ENCODE measurements at places on chromosomes 11 and 22. TPM values are rescaled to one million over a fixed set of nuclear protein-coding genes. Genes with fewer than 3 reads are reported as not detected.

DNA sequence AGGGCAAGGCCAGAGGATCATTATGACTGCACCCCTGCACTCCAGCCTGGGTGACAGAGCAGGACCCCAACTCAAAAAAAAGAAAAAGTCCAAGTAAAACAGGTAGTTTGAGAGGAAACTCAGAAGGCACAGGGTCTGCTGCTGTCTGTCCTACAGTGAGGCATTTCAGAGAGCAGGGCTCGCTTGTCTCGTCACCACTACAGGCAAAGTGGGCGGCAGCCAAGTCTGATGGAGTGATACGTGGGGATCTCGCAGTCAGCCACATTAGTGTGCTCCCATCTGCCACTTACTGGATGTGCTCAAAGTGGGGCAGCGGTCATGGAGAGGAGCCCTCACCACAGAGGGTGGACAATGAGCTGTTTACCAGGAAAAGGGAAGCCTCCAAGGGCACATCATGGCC is 42.1 kb downstream of the PI4KA start:
- H3K36me3 ChIP-seq, result peaks cover 6% of the 10 kb centered on the region
- H3K4me1 ChIP-seq, result no peaks in the 10 kb centered on the region
- no peak overlapping the region for H3K27ac ChIP-seq
- no peak for DNase-seq
- no peaks in the 10 kb centered on the region for H3K27me3 ChIP-seq
- H3K4me3 ChIP-seq, result no peak overlapping the region

DNA sequence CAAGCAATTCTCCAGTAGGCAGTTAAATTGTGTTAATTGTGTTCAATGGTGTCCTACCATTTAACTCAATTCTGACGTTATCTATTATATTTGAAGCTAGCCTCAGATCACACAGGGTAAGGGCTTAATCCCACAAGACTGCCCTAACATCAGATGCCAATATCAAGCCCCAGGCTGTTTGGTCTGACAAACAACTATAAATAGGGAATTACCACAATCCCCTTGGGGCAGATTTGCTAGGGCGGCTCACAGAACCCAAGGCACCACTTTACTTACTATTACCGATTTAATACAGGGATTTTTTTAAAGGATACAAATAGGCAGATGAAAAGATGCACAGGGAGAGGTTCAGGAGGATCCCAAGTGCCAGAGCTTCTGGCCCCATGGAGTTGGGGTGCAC is 678.4 kb downstream of the OPCML start:
- H3K36me3 ChIP-seq, result no peaks in the 10 kb centered on the region
- no peak overlapping the region for H3K4me3 ChIP-seq
- H3K27ac ChIP-seq, result no peak overlapping the region
- H3K27me3 ChIP-seq, result no peaks in the 10 kb centered on the region
- no peak for DNase-seq

DNA sequence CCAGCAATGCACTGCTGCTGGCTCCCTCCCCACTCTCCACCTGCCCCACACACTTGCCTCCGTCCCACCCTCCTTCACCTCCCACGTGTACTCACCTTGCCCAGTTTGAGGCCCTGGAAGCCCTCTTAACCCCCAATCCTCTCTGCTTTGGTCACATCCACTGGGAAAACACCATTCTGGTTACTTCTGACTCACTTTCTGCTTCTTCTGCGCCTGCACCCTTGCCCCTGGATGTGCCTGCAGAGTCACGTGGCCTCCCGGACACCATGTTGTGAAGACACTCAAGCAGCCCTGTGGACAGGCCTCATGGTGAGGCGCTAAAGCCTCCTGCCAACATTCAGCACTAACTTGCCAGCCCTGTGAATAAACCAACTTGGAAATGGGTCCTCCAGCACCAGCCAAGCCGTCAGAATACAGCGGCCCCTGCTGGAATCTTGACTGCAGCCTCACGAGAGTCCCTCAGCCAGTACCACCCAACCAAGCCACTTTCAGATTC is 2.6 kb upstream of the NAALADL1 start:
- no peaks in the 10 kb centered on the region for H3K4me1 ChIP-seq
- no peaks in the 10 kb centered on the region for H3K36me3 ChIP-seq
- no peak overlapping the region for H3K27ac ChIP-seq
- DNase-seq, result no peak
- H3K4me3 ChIP-seq, result no peak overlapping the region

DNA sequence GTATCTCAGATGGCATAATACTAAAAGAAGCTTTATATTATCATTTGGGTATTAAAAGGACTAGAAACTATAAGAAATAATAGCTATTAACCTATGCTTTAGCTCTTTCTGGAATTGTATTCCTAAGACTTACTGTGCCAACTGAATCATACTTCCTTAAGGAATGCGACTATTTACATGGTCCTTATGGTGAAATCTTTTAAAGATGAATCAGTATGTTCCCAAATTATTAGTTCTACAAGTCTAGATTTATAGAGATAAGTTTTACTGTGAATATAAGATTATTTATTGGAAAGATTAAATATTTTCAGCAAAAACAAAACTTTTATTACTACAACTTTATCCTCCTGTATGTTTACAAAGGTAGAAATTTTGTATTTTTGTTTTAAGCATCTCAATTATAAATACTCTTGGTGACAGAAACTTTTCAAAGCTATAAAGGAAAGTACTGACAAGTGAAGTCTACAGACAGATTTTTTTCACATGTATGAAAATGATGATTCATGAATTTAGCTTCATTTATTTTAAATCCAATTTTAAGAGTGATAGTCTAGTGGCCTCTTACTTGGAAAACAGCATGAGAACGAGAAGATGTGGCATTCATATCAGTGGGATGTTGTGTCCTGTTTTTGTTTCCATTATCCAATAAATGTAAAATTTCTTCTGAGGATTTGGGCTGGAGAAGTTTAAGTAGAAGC is 17.8 kb downstream of the KIF18A start:
- no peak overlapping the region for H3K4me3 ChIP-seq
- H3K4me1 ChIP-seq, result no peaks in the 10 kb centered on the region
- no peaks in the 10 kb centered on the region for H3K27me3 ChIP-seq
- H3K36me3 ChIP-seq, result no peaks in the 10 kb centered on the region
- DNase-seq, result no peak

DNA sequence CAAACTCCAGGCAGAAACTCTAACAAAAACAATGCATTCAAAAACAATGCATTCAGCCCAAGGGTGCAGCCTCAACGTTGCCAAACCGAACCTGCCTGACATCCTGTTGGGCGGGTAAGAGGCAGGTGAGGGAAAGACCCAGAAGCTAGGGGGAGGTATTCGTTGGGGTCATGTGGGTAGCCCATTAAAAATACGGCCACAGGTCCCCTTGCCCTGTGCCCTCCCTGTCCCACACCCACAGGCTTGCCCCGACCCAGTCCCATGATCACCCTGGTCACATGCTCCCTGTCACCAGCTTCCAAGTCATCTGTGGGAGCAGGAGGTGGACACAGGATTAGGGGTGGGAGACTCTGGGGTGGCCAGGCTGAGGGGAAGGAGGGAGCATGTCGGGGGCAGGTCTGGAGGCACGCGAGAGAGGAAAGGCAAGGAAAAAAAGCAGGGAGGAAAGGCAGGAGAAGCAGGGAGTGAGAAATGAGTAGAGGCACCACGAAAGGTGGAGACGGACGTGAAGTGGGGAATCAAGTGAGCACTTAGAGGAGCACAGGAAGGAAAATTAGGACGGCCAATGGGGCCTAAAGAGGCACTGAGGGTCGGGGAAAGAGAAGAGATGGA is 683 bp downstream of the PLA2G6 start:
- H3K27ac ChIP-seq, result peak overlapping the region; percentile 76
- DNase-seq, result peak; percentile 59

DNA sequence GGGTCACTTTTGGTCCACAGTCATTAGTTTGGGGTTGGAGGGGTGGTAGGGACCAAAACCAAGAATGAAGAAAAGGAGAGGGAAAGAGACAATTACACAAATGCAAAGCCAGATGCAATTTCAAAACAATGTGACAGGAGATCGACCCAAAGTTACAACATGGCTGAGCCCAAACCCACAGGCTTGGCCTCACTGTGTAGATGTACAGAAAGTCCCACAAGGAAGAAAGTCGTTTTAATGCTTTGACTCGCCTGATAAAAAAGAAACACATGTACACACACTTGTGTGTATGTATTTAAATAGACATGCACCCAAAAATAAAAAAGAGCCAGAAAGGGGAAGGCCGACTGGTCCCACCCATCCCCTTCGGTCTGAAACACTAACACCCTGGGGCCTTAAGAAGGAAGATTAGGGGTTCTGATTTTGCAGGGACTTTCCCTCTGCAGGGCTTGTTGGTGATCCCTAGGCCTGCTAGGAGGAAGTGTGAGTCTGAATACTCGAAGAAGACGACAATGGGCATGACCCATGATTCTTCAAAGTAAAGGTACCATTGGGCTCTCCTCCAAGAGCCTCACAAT is 104.1 kb downstream of the ETS1 start:
- no peak overlapping the region for H3K27ac ChIP-seq
- no peak overlapping the region for H3K4me3 ChIP-seq
- no peaks in the 10 kb centered on the region for H3K27me3 ChIP-seq

The MEN1 gene
- polyA plus RNA-seq, result 25.3 TPM

DNA sequence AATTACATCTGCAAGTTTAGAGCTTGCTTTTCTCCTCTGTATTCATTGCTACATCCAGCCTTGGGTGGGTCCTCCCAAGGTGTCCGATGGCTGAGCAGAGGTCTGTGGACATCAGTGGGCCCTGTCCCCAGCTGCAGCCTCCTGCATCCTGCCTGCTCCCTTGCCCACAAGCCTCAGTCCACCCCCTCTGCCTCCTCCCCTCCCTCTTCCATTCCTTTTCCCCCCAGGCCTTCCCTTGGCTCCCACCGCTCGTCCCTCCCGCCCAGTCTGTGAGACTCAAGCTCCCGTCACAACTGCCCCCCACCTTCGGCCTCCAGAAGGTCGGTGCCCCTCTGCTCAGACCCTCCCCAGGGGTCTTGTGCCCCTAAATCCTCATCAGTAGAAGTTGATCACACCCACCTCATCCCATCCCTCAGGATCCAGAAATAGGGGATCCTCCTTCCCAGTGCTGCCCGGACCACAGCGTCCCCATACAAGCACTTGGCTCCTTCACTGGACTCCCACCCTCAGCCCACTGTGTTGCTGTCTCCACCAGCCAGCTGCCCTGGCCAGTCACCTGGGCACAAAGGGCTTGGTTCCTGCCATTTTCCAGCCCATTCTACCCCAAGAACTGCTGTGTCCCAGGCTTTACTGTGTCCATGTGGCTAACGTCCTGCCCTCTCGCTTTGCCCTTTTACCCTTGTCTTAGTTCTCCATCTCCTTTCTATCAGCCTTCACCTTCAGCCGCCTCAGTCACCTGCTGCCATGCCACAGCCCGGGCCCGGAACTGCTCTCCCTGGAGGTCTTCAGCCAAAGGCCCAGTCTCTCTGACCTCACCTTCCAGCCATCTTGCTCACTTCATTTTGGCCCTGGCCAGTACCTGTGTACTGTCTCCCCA is 2.2 kb upstream of the OMP start:
- no peaks in the 10 kb centered on the region for H3K4me1 ChIP-seq
- H3K27ac ChIP-seq, result no peak overlapping the region
- no peak for DNase-seq
- H3K36me3 ChIP-seq, result no peaks in the 10 kb centered on the region
- no peak overlapping the region for H3K4me3 ChIP-seq
- no peaks in the 10 kb centered on the region for H3K27me3 ChIP-seq

GRCh38 chr11:30196400-30197206 is 34.2 kb upstream of the FSHB start:
- H3K27me3 ChIP-seq, result no peaks in the 10 kb centered on the region
- no peak overlapping the region for H3K27ac ChIP-seq
- no peaks in the 10 kb centered on the region for H3K4me1 ChIP-seq
- no peaks in the 10 kb centered on the region for H3K36me3 ChIP-seq

DNA sequence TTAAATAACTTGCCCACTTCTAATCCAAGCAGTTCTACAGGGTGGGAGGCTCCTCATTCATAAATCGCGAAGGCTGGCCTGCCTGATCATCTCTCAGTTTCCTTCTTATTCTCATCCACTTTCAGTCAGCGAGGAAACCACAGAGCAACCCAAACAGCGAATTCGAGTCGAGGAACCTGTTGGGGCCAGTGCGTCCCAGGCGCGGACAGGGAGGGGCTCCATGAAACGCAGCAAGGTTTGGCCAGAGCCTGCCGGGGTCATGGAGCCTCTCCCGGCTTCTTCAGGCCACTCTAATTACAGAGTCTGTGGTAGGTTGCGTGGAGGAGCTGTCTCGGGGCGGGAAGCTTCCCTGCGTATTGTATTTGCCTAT is 741 bp upstream of the NAV2 start:
- no peak for DNase-seq
- peaks cover 12% of the 10 kb centered on the region for H3K27me3 ChIP-seq
- H3K27ac ChIP-seq, result peak overlapping the region; percentile 88
- H3K4me3 ChIP-seq, result peak overlapping the region; percentile 56

The ELMOD1 gene
- not detected for polyA plus RNA-seq

DNA sequence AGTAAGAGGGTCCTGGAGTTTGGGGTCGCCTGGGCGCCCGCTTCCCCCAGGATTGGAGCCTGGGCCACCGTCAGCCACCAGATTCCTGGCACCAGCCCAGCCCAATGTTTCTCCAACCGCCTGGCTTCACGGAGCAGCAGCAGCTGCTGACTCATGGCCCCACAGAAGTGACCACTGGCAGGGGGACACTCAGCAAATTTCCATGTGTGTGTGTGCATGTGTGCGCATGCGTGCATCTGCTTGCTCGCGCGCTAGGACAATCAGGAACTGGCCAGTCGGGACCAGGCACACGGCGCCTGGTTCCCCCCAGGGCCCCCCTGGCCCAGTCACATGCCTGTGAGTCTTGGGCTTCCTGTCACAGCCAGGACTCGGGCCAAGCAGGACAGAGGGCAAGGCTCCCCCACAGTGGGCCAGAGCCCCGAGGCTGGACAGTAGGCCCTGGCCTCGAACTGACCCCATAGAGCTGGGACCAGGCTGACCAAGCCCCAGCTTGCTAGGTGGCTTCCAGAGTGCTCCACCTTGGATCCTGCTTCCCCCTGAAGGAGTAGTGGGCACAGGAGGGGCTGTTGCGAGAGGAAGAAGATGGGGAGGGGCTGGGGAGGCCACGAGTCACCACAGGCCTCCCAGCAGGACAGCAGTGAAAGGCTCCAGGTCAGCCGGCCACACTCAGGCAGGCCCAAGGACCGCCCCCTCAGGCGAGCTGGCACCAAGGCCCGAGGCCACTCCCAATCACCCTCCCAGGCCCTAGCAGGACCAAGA is 3.2 kb downstream of the CTSD start:
- peak overlapping the region; percentile 92 for H3K27ac ChIP-seq
- peak overlapping the region; percentile 100 for H3K4me3 ChIP-seq
- H3K4me1 ChIP-seq, result peaks cover 9% of the 10 kb centered on the region
- no peak for DNase-seq

The CFAP68 gene
- 25.0 TPM for polyA plus RNA-seq

DNA sequence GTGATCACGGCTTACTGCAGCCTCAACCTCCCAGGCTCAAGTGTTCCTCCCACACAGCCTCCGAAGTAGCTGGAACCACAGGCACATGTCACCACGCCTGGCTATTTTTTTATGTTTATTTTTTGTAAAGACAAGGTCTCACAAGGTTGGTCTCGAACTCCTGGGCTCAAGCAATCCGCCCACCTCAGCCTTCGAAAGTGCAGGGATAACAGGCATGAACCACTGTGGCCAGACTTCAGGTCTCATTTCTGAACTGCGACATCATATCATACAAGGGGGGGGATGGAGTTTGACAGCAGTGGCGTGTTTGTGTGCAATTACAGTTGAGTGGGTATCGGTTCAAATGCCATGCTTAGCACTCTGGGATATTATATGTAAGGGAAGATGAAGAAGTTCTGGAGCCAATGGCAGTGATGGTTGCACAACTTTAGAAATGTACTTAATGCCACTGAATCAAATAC is 6.9 kb downstream of the NAALADL1 start:
- H3K27ac ChIP-seq, result no peak overlapping the region
- H3K27me3 ChIP-seq, result no peaks in the 10 kb centered on the region
- no peak for DNase-seq
- no peak overlapping the region for H3K4me3 ChIP-seq
- no peaks in the 10 kb centered on the region for H3K36me3 ChIP-seq

The RCOR2 gene
- polyA plus RNA-seq, result 1.2 TPM

The DEUP1 gene
- 0.15 TPM for polyA plus RNA-seq
